ENCODE measurements at places on chromosomes 3 and 15.

- no peak for DNase-seq
Measured at GRCh38 chr3:106573605-106574004, 704.8 kb upstream of the CBLB start.

DNA sequence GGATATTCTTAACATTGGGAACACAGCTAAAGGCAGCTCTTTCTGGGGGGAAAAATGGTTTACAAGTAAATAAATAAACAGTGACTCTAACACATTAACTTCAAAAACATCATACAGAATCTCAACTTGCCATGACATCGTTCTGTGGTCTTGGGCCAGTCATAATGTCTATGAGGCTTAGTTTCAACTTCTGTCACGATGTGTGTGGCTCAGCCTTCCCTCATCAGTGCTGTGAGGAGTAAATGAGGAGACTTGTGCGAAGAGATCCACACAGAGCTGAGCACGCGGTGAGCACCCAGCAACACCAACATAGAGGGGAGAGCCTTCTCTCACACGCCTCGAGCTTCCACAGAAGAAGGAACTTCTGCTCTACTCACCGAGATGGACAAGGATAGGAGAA lies 49.0 kb downstream of the DZIP1L start:
- DNase-seq: no peak

DNA sequence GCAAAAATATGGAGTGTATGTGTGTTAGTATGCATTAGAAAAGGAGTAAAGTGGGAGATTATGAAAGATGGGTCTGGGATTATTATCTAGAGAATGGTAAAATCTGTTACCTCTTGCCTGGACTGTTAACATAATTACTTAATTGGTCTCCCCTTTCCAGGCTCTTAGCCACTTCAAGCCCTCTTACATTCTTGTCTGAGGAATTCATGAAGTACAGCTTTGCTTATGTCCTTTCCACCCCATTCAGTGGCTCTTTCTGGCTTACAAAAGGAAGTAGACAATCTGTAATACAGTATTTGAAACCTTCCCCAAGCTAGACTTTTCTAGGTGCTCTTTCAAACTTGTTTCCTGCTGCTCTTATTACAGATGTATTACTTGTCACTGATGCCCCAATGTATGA lies 129.8 kb downstream of the MBNL1 start:
- no peak for DNase-seq

- no peak for DNase-seq
Measured at GRCh38 chr3:160330109-160330508, 68.9 kb downstream of the IFT80 start.

- no peak for DNase-seq
Measured at GRCh38 chr3:188505911-188506310, 352.0 kb downstream of the LPP start.

GRCh38 chr3:119582178-119582577 lies 2.9 kb downstream of the ADPRH start:
- DNase-seq: no peak

GRCh38 chr3:23385327-23385726 lies 182.2 kb downstream of the UBE2E2 start:
- no peak for DNase-seq

DNA sequence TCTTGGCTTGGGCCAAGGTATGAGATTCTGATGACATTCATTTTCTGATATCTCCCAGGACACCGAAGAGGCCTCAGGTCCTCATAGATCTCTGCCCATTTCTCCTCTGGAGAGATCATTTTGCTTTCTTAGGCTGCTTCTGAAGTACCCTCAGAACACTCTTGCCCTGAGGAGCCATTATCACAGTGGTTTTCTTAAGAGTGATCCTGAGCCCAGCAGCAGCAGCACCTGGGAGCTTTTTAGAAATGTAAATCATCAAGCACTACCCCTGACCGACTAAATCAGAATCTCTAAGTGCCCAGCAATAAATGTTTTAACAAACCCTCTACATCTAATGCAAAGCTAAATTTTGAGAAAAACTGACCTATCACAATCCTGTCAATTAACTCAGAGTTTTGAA lies 40.6 kb upstream of the SLC9A9 start:
- DNase-seq: no peak

- DNase-seq: no peak
Measured at GRCh38 chr3:190807719-190808375, 54.6 kb downstream of the GMNC start.

DNA sequence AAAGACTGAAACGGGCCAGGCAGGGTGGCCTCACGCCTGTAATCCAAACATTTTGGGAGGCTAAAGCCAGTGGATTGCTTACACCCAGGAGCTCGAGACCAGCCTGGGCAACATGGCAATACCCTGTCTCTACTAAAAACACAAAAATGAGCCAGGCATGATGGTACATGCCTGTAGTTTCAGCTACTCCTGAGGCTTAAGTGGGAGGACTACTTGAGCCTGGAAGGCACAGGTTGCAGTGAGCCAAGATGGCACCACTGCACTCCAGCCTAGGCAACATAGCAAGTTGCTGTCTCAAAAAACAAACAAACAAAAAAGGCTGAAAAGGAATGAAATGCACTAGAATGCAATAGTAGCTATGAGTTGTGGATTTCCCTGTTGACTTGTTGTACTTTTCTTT lies 94.7 kb downstream of the STAG1 start:
- DNase-seq: no peak

DNA sequence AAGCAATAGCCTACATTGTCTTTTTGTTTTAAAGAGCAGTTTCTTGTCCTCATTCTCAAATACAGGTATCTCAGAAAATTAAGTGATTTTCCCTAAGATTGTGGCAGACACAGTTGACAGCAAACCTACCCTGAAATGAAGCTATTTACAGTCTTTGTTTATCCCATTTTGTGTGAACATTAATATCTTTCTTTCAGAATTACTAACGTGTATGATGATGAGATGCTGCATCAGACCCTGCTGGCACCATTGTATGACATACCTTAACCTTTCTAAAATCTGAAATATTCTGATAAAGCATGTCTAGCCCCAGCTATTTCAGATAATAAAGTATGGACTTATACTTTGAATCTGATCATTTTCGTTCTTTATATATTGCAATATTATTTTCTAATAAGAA lies 185.9 kb downstream of the RSRC1 start:
- no peak for DNase-seq

- DNase-seq: no peak
Measured at GRCh38 chr3:183244981-183245476, 8.0 kb upstream of the B3GNT5 start.

DNA sequence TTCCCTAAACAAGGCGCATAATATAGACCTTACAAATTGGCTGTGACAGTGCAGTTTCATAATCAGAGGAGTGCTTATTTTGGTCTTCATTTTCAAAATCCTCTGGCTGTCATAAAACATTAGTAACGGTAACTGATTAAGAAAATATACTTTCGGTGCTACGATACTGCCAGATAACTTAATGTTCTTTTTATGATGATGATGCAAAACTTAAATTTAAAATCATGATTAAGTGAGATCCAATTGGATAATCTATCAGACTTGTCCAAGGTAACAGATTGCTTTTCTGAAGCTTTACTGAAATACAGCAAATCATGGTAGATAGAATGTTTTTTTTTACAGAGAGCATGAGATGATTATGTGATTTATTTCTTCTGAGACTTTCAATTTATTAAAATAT lies 364.2 kb upstream of the CNTN3 start:
- no peak for DNase-seq

- DNase-seq: no peak
Measured at GRCh38 chr3:146425341-146425740, 44.0 kb downstream of the PLSCR2 start.

DNA sequence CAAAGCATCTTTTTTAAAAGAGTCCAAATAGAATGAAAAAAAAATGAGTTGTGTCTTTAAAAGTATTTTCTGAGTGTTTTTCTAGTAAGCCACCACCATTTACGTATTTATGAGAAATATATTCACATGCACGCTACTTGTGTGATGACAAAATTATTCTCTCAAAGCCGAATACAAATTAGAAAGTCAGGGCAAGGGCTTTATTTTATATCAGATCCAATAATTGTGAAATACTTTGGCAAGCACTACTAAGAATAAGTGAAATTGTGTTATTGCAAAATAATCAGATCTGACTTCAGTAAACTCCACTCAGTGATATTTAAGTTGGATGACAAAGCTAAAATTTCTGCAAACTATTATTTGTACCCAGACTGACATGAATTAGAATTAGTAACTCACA lies 589.3 kb upstream of the KCNMB2 start:
- DNase-seq: no peak

- no peak for DNase-seq
Measured at GRCh38 chr15:46956456-46956855, 760.8 kb upstream of the SEMA6D start.

- DNase-seq: no peak
Measured at GRCh38 chr15:47570451-47570850, 146.9 kb upstream of the SEMA6D start.

DNA sequence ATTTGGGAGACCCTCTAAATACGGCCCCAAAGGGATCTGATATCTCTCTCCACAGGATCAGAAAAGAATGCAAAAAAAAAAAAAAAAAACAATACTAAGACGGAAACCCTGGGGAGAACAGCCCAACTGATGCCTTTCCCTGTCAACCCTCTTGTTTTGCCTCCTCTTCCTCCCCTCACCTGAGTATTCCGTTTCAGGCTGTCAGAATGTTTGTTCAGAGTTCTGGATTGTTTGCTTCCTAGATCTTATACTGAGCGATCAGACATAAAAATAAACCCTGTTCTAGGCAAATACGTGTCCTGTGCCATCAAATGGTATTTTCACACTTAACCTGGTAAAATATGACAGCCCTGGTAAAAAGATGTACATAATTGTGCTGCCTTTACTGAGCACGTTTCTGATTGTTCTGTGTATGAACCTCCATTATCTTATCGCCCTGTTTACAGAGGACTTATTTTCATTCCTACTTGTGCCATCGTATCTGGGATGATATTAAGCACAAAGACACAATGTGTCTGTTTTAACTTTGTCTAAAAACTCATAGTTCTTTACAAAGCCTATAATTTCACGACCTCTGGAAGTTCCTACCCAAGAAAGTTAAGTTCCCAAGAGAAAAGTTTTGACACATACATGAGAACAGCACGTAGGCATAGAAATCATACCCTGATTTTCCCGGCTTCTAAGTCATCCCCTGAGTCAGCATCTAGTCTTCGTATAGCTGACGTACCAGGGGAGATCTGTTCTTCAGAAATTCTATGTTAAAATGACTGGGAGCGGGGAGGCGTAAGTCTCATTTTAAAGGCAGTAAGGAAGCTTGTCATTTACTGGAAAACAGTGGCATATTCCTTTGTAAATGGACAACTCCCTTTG lies 856 bp downstream of the ZBTB38 start:
- DNase-seq: no peak

GRCh38 chr15:66039117-66039871 lies 170.0 kb downstream of the RAB11A start:
- DNase-seq: no peak

DNA sequence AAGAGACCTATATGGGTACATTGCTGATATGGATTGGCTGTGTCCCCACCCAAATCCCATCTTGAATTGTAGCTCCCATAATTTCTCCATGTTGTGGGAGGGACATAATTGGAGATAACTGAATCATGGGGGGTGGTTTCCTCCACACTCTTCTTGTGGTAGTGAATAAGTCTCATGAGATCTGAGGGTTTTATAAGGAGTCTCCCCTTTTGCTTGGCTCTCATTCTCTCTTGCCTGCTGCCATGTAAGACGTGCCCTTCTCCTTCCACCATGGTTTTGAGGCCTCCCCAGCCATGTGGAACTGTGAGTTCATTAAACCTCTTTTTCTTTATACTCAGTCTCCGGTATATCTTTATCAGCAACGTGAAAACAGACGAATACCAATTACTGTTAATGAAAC lies 5.0 kb upstream of the ARRDC4 start:
- no peak for DNase-seq

DNA sequence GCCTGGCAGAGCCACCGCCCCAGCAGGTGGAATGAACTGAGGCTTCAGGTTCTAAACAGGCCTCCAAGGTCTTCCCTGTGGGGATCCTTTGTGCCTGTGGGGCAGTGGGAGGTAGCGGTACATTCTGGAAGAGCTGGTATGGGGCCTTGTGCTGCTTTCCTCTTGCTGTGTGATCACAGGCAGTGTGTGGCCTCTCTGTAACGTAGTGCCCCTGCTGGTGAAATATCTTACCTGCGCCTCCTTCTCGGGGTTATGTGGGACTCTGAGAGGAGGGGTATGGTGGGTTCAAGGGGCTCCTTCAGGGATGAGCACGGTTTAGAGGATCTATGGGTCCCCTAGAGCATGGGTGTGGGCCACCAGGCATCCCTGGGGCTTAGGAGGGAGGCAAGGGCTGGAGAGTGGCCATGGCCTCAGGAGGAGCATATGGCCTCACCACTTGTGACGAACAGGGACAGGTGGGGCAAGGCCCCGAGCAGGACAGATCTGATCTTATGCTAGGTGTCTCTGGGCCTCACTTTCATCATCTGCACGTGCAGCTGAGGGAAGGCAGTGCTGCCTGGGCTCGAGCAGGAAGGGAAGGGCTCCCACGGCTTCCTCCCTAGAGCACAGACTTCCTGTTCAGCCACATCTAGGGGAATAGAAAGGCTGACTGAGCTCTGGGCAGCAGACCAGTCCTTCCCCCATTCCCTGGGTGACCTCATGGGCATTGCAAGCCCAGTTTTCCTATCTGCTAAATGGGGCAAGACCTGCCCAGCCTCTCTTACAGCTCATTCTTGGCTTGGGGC lies 1.9 kb upstream of the ALS2CL start:
- no peak for DNase-seq

DNA sequence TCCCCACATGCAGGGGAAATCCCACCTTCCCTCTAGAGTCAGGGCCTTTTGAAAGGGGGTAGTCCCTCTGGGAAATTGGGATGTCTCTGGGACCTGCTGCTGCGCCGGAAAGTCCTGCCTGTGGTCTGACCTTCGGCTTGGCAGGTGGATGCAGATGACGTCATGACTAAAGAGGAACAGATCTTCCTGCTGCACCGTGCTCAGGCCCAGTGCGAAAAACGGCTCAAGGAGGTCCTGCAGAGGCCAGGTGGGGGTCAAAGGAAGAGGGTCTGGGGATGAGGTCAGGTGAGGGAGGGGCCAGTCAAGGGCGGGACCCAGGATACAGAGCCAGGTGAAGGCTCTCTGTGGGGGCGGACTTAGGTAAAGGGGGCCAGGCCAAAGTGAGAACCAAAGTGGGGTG lies 16.2 kb downstream of the PTH1R start:
- DNase-seq: no peak

GRCh38 chr15:56168394-56168793 lies 75.3 kb downstream of the RFX7 start:
- DNase-seq: no peak

- no peak for DNase-seq
Measured at GRCh38 chr15:87817553-87817952, 439.0 kb downstream of the NTRK3 start.

GRCh38 chr3:152381881-152382295 lies 113.2 kb downstream of the MBNL1 start:
- no peak for DNase-seq

GRCh38 chr3:2823031-2823430 lies 287.1 kb downstream of the IL5RA start:
- DNase-seq: no peak

- DNase-seq: no peak
Measured at GRCh38 chr15:40952301-40952900, 870 bp upstream of the CHAC1 start.
